ENCODE measurements at places on chromosomes 5 and 9.

GRCh38 chr5:55063220-55063863 lies 39.1 kb upstream of the GZMA start:
- no peak for DNase-seq

GRCh38 chr9:135865531-135865930 lies 41.8 kb downstream of the CAMSAP1 start:
- DNase-seq = no peak

DNA sequence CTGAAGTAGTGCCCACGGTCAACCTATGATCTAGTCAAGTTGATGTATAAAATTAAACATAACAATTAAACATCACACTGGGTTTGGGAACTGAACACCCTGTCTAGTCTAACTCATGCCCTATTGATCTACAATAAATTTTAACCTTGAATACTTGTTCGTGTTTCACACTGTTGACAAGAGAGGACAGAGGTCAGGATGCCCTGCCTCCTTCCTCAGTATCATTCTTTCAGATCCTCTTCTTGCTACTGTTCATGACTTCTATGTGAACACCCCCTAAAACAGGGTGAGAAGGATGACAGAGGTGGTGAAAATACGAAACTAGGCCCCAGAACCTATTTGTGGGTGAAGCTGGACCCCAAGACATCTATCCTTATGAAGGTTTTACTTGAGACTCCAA lies 8.1 kb upstream of the MAT2B start:
- no peak for DNase-seq

DNA sequence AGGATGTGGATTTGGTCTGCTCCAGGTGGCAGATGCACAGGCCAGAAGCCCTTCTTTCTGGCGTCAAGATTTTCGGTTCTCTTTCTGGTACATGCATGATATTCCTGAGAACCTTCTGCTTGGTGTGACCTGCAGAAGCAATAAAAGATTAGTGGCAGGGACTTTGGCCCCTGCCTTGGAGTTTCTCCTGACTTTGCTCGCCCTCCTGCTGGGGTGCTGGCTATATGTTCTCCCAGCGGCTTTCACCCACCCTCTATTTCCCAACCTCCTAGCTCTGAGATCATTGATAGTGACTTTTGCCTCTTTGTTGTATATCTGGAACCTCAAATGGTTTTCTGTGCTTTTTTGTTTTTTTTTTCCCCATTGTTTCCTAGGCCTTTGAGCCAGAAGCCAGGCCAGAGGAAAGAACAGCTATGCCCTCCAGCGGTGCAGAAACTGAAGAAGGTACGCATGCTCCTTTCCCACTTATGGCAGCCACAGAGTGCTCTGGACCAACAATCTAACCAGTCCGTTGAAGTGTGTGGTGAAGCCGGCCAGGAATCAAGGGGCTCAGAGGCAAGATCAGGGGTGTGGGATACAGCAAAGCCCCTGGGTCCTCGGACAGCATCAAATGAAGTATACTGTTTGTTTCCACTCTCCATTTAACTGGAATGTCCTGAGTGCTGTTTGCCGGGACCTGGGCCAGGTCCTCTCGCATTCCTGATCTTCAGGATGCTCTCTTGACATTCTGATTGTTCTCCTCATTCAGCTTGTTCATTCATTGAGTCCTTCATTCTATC lies 154.5 kb downstream of the ARHGEF28 start:
- no peak for DNase-seq

DNA sequence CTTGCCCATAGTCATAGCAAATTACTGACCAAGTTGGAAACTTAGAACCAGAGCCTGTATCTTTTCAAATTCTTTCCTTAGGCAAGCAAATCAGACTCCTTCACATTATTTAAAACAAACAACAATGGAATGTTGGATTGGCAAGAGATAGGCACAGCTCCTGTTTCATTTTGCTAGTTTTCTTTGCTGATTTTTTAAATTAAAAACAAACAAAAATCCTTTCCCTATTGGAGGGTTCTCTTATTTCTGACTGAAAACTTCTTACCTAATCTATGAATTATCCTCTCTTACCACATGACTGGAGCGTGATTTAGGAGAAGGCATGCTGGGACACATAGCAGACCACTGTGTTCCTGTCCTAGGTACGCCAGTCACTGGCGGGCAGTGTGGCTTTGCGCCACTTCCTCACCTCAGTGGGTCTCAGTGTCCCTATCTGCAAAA lies 63.0 kb downstream of the TTC39B start:
- no peak for DNase-seq

GRCh38 chr5:90290648-90291047 lies 118.9 kb downstream of the CETN3 start:
- DNase-seq = no peak

DNA sequence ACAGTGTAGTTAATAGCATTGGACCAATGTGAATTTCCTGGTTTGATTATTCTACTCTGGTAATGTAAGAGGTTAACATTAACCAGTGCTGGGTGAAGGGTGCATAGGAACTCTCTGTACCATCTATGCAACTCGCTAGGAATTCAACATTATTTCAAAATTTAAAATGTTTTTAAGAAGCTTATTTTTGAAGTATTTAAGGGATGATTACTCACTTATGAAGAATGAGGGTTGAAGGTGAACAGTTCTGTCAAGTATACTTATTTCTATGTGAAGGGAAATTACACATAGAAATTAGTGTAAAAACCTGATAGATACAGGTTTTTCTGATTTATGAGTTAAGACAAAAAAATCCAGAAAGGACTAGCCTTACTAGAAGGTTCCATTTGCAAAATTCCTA lies 165.8 kb downstream of the INSYN2B start:
- DNase-seq = no peak

- no peak for DNase-seq
Measured at GRCh38 chr5:109309326-109310063, 100.3 kb downstream of the PJA2 start.

GRCh38 chr5:156481741-156482140 lies 154.8 kb downstream of the SGCD start:
- no peak for DNase-seq

DNA sequence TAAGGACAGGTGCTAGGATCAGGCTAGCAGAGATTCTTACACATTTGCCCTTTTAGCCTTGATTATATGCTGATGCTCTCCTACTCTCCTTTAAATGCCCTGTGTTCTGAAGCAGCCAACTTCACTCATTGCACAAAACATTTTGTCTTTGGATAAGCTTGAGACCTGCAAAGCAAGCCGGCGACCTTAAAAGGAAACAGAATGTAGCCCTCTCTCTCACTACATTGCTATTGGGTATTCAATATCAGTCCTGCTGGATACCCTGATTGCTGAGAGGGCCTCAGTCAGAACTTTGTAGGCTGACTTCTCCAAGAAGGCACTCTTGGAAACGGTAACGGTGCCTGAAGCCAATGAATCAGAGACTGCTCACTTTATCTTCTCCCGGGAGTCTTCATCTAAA lies 528.9 kb downstream of the DTWD2 start:
- DNase-seq = no peak

- no peak for DNase-seq
Measured at GRCh38 chr5:111063709-111064322, 7.7 kb upstream of the TSLP start.

DNA sequence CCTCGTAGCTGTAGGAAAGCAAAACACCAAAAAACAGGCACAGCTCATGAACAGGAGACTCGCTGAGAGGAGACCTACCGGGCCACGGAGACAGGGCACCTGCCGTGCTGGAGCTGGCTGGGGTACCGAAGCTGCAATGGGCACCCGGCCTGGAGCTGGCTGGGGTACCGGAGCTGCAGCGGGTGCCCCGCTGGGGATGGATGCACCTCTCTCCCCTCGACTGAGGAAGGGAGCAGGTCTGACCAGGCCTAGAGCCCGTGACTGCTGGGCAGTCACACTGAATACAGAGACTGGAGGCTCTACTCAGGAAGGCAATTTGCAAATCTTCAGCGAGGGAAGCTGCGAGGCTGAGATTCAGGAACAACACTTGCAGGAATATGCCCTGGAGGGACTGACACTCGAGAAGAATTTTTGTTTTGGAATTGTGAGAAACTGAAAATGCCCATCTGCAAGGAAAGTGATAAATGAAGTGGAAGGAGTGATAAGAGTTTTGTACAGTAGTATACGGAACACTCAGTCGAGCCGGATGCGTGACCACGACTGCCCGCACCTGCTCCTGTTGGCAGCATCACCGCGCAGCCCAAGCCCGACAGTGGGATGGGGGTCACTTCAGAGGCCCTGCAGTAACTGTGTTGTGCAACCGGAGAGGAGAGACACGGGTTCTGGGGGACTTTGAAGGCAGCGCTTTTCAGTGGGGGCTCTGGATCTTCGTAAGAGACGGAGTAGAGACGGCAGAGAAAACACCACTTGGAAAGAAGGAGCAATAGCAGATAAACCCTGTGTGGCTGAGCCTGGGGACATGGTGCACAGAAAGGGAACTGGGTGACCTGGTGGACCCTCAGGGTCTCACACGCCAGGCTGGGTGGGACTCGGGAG lies 27.9 kb upstream of the LPCAT1 start:
- DNase-seq = no peak
